ENCODE measurements at places on chromosomes 3 and 15.

DNA sequence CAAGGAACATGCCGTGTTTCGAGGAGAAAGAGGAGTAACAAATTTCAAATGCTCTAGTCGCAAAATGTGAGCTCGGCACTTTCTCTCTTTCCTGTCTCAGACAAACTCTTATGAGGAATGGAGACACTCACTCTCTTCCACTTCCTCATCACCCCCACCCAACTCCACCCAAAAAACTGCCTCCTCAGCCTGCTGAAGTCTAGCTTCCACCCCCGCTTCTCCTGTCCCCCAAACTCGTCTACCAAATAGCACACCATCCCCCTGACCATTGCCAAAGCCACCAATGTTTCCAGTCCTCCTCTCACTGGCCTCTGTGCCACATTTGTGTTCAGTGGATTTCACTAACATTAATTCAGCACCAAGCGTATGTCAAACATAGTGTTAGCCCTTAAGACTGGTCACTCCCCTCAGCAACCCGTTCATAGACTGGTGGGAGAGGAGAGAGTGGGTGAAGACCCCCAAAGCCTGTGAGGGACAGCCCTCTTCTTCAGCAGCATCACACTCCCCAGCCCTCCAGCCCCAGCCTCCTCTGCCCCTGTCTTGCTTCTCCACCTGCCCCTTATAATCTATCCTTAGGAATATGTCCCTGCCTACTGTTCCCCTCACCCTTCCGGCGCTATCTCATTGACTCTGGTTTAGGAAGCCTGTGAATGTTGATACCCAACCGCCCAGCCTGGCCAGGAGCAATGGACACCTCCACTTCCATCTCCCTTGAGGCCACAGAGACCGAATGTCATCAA is 77.3 kb downstream of the FAM174B start:
- DNase-seq: no peak

DNA sequence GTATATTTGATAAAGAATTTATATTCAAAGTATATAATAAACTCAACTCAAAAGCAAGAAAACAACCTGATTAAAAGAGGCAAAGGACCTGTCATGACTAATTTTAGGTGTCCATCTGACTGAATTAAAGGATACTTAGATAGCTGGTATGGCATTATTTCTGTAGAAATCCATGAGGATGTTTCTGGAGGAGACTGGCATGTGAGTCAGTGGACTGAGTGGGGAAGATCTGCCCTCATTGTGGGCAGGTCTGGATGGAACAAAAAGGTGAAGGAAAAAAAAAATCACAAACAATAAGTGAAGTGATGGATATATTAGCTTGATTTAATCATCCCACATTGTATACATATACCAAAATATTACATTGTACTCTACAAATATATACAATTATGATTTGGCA is 16.6 kb downstream of the ANKRD28 start:
- no peak for DNase-seq

DNA sequence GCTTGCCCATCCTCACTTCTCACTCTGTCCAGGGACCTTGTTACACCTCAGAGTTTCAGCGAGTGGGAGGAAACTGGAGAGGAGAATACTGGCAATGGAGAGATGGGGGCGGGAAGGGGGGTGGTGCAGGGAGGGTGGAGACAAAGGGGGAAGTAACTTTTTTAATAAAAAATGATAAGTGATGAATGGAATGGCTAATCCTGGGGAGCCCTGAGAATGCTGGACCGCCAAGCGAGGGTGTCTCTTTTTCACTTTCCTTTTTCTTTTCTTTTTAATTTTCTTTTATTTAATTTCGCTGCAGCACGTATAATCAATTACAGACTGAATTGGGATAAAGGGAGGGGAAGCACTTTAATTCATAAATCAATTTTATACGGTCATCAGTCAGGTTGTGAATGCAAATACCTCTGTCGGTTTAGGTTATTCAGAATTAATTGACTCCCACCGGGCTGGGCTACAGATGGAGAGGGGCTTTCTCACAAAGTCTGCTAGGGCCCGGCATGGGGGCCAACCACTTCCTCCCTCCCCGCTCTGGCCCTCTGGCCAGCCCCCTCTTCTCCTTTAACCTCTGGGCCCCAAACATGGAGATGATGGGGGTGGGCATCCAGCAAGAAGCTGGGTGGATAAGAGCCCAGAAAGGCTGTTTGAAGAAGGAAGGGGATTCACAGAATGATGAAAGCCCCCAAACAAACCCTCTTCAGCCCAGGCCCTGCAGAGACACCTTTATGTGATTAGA is 106.8 kb upstream of the BOC start:
- no peak for DNase-seq

DNA sequence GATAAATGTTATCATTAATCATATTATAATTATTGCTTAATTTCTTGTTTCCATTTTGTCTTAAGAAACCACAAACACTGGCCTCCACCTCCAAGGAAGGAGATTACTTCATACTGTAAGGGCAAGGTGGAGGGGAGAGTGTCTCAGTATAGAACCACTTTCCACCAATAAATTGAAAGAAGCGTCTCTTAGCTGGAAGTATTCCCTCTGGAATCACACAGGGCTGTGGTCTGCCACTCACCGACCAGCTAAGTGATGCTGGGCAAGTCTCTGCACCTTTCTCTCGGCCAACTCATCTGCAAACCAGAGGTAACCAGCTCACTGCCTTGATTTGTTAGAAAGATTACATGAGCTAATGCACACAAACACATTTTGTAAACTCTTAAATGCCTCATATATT is 63.1 kb downstream of the EIF4E3 start:
- DNase-seq: no peak

- DNase-seq: no peak
Measured at GRCh38 chr3:29971895-29972294, 634.5 kb upstream of the TGFBR2 start.

GRCh38 chr3:51379301-51379700 is 5.8 kb upstream of the MANF start:
- DNase-seq: no peak

GRCh38 chr15:99163271-99164062 is 58.6 kb downstream of the SYNM start:
- no peak for DNase-seq

- no peak for DNase-seq
Measured at GRCh38 chr3:150462108-150462507, 54.0 kb downstream of the TSC22D2 start.

Data from pulmonary artery endothelial cell (primary cell).